ENCODE measurements at places on chromosomes 2 and 18.
A peak's percentile ranks its signal among the peaks of the same experiment; 100 is the strongest.

DNA sequence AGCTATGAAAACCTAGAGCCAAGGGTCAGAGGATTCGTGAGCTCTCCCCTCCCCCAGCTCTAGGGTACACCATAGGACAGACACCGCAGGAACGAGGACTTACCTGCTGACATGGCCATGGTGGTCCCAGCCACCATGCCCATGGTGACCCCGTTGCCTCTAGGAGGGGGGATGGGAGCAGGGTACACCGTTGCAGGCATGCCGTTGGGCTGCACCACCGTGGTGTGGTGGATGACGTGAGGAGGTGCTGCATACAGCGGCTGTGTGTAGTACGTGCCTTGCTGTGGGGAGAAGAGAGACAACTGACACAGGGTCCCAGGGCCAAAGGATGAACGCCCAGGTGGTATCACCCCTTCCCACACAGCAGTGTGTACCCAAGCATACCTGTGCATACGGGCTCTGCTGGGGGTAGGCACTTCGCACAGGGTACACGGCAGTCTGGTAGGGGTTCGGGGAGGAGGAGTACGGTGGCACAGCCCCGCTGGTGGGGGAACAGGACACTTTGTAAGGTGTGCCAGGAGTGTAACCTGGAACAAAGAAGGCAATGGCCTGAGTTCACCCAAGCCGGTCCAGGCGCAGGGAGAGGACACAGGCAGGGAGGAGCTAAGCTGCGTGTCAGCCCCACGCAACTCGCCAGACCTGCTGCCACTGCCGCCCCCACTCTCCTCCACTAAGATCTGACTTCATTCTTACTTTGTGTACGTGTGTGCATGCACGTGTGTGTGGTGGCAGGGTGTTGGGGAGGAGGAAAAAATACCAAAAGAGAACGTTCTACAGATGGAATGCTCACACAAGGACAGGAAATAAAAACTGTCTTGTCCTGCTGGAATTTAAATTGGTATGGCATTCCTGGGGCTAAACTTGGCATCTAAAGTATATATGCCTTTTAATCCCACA, 37.8 kb downstream of the FAM168B start:
- DNase-seq: no peak

DNA sequence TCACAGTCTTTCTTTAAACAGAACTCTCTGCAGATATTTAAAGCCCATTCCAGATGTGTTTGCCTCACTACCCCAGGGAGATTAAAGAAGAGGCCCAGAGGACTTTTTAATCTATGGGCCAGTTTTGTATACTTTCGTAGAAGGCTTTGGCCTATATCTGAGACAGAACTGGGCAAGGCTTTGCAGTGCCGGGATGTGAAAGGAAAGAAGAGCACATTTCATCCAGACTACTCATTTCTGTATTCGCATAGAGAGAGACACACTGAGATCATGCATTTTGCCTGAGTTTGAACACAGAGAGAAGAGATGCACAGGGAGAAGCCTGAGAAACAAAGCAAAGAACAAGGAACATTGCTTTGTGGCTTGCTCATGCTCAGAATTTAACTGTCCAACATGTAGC, 54.9 kb upstream of the SLC5A7 start:
- no peak for DNase-seq

DNA sequence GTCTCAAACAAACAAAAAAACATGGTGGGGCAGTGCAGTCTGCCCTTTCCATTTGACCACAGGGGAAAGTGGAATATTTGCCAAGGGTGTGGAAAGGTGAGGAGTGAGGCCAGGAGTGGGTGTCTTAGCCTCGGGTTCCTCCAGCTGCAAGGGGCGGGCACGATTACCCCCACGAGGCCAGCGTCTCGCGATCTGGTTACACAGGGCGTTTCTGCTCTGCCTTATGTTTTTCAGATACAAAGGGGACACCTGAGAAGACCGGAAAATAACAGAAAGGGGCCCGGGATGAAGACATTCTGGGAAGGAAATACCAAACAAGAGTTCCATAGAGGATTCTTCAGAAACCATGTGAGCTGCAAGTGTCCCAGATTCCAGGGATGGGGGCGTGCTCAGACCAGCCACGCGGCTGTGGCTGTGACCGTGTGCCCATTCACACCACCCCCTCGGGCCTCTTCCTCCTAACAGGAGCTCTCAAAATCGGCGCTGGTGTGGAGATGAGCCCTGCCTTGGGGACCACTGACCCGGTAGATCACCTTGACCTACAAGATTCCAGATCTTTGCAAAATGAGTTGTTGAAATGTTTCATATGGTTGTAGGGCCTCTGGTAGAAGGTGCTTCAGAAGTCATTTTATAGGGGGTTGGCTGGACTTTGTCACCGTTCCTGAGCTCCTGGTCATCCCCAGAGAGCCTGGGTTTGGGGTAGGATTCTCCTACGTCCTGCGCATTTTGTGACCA, 34.2 kb downstream of the FAM178B start:
- DNase-seq: no peak

- DNase-seq: peak; percentile 49
Measured at GRCh38 chr18:48412339-48412929, 3.3 kb upstream of the ZBTB7C start.

DNA sequence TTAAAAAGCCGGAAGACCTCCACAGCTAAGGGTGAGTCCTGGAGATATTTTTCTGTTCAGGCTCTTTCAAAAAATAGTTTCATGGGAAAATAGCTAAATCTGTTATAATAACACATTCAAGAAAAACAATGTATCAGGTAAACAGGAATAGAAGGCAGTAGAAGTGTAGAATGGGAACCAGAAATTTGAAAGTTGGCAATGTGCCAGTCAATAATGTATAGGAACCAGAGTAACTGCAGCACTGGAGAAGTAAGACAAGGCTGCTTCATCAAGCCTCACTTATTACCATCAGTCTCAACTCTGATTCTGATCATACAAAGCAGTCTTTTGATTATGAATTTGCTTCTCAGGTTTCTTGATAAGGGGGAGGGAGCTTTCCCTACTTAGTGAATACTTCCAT, 81.4 kb upstream of the VRK2 start:
- no peak for DNase-seq

GRCh38 chr18:56019908-56020307, 431.9 kb upstream of the TCF4 start:
- no peak for DNase-seq

DNA sequence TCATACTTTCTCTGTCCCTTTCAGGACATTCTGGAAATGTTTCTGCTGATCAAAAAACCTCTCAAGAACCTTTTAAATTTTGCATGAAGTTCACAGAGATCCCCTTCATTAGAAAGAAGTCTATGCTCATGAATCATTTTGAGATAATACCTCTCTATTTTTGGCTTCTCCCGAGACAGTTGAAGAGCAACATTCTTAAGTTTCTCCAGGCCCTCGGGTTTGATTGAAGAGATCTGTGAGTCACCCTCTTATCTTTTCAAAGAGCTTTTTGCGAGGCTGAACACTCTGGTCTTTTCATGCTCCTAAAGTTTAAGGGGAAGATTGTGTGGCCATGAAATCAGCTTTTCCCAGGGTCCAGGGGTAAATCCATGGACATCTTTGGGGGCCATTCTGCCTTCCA, 354.2 kb downstream of the FBXO15 start:
- DNase-seq: no peak

DNA sequence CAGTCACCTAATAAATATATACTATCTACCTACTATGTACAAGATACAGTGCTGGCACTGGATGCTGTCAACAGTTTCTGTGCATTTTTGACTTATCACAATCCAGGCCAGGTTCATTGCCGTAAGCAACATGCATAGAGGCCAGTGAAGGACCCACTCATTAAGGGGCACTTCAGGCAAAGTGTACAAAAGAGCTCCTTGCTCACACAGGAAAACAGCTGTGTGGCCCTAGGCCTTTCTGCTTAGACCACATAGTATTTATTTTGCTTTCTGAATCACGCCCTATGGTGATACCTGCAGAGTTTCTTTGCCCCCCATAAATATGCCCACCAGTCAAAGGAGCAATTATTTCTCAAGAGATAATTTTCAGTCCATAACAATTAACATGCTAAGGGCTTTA, 39.6 kb upstream of the STAT4 start:
- DNase-seq: no peak

- DNase-seq: peak; percentile 37
Measured at GRCh38 chr2:158912112-158912511, 56.3 kb upstream of the TANC1 start.

DNA sequence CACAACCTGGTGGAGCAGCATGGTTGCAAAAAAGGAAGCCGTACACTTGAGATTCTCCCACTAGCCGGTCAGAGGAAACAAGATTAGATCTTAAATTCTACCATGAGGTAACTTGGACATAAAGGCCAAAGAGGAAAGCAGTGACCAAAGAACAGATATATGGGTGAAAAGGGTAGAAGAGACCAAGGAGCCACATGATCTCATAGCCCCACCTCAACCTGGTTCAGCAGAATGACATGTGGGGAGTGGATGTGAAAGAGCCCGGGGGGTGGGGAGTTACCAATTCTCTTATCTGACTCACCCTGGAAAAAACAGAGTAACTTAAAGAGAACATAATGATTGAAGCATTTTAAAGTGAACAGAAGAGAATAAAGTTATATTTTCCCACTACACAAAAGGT, 683.0 kb downstream of the DSC3 start:
- DNase-seq: no peak

DNA sequence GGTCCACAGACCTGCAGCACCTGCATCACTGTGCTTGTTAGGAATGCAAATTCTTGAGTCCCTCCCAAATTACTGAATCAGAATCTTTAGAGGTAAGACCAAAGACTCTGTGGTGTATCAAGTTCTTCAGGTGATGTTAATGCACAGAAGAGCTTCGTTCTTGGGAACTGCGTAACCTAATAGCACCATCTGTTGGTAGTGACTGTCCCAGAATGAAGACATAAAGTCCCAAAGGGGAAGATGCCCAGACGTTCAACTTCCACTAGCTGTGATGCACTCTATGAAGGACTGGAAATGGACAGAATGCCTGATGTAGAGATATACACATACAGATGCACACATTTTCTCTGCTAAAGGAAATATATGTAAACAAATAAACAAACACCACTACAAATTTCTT, 576.0 kb downstream of the LRP1B start:
- DNase-seq: peak; percentile 77

All from Ammon's horn (tissue), 1 donor.